ENCODE measurements at places on chromosomes 5 and 9.

GRCh38 chr9:108413809-108414208 is 442.0 kb downstream of the ACTL7B start:
- no peak for DNase-seq

DNA sequence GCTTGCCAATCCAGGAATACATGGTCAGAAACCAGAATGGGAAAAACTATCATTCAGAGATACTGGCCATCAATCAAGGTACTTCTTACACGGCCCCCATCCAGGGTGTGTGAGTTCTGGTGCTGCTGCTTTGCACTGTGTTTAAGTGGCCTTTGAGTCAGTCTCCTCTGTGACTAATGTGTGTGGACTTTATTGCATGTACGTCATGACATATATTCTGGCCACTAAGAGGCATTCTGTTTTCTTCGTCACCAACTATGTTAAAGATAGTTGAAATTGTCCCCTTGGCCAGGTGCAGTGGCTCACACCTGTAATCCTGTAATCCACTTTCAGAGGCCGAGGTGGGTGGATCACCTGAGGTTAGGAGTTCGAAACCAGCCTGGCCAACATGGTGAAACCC is 8.5 kb downstream of the EXOSC3 start:
- no peak for DNase-seq

DNA sequence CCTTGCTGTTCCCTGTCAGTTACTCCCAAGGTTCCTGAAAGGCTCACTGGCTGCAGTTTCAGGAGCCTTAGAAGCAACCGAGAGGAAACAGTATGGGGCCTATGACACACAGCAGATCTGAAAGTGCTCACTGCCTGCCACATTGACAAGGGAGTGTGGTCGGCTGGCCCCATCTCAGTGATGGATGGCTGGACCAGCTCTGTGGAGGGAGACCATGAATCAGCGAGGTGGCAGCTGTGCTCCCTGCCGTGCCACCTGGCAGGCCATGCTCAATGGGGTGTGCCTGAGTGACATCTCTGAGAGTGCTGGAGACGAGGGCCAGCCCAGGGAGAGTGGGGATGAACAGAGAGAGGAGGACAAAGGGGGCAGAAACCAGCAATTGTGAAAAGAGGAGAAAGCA is 49.1 kb downstream of the DOCK2 start:
- DNase-seq: no peak

- DNase-seq: no peak
These were observed 55.9 kb upstream of the IL12B start for GRCh38 chr5:159386028-159386711.

DNA sequence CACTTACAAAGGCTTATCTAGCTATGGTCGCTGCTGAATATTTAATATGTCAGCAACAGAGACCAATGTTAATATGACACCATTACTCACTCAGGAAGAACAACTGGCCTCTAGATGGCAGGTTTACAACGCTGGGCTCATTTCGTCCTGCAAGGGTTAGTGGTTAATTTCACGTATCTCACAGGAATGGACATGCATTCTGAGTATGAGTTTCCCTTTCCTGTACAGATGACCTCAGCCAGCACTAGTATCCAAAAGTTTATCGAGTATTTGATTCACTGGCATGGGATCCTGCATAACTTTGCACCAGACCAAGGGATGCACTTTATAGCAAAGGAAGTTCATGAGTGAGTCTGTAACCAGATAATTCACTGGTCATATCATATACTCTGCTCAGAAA is 8.7 kb upstream of the TRPC7 start:
- DNase-seq: no peak

DNA sequence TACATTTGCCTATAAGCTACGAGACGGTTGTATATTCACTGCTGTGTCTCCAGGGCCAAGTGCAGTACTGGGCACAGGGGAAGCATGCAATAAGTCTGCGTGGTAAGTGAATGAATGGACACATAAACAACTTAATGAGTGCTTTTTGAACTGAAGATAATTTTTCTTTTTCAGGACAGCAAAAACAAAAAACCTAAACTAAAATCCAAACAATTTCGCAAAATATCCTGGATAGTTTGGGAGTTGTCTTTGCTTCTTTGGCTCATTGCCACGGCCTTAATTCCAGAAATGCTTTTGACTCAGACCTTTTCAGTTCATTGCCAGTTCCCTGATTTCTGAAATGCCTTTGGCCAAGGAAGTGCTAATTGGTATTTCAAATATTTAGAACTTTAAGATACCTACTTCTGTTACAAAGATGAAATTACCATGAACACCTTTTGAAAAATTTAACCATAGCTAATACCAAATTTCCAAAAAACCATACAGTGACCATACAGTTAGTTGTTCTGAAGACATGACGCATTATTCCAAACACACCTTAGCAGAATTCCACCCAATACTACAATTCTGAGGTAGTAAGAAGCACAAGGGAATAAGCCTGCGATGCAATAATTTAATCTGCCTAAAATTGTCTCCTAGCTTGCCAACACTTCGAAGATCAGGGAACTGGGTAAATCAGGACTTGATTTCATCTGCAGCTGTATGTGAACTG is 42.8 kb downstream of the TEK start:
- no peak for DNase-seq

DNA sequence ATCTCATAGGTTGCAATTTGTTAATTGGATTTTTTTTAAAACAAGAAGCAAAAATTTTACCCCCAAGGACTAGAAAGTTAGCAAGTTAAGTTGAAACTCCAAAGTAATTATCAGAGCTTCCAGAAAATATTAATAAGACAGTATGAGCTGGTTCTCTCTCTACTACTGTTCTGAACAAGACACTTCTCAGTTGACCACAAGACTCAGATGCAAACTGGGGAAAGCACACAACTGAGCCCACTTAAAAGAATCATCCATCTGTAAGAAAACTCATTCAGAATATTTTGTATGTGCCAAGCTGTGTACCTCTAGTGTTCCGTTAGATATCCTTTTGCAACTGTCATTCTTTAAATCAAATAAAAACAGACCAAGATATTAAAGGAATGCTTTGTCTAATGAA is 60.0 kb downstream of the MAP1B start:
- no peak for DNase-seq

GRCh38 chr5:25488119-25488518 is 843.3 kb upstream of the CDH10 start:
- DNase-seq: no peak

GRCh38 chr5:160427607-160428006 is 6.0 kb downstream of the PTTG1 start:
- no peak for DNase-seq

DNA sequence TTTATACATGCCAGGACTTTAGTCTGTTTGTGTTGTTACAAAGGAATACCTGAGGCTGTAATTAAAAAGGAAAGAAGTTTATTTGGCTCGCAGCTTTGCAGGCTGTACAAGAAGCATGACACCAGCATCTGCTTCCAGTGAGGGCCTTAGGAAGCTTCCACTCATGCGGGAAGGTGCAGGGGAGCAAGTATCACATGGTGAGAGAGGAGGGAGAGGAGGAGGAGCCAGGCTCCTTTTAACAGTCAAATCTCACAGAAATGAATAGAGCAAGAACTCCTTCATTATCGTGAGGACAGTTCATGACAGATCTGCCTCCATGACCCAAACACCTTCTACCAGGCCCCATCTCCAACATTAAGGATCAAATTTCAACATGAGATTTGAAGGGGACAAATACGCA is 18.7 kb upstream of the C5orf46 start:
- no peak for DNase-seq

- DNase-seq: no peak
These were observed 38.5 kb downstream of the ICE1 start for GRCh38 chr5:5461012-5461411.

DNA sequence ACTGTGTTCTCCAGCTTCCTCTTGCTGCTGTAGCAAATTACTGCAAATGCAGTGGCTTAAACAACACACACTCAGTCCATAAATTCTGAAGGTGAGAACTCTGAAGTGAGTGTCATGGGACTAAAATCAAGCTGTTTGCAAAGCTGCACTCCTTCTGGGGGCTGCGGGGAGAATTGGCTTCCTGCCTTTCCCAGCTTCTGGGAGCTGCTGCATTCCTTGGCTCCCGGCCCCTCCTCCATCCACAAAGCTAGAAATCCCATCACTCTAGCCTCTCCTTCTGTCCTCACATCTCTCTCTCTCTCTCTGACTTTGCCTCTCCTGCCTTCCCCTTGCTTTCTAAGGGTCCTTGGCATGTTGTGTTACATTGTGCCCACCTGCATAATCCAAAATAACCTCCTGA is 14.2 kb upstream of the MED10 start:
- DNase-seq: no peak

- DNase-seq: no peak
These were observed 12.7 kb downstream of the DUSP1 start for GRCh38 chr5:172758077-172758833.

DNA sequence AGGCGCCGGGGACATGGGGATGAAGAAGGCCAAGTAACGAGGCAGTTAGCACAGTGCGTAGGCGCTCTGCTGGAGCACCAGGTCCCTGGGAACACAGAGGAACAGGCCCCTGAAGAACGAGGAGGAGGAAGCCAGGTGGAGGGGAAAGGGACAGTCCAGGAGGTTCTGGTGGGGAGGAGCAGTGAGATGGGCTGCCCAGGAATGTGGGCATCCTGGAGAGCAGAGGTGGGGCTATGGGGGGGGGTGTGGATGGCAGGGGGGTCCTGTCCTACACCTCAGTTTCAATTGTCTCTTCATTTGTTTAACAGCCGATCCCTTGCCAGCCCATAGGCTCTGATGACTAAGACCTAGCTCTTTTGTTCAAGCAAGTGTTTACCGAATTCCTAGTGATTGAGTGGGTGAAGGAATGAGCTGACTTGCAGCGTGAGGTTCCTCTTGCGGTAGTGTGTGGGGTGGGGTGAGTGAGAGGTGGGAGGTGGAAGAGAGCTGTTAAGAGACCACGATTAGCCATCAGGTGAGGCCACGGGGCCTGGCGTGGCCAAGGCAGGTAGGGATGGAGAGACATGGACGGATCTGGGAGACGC is 8.4 kb upstream of the PHYHD1 start:
- DNase-seq: no peak

GRCh38 chr9:99822109-99822805 is 572 bp downstream of the NR4A3 start:
- no peak for DNase-seq

DNA sequence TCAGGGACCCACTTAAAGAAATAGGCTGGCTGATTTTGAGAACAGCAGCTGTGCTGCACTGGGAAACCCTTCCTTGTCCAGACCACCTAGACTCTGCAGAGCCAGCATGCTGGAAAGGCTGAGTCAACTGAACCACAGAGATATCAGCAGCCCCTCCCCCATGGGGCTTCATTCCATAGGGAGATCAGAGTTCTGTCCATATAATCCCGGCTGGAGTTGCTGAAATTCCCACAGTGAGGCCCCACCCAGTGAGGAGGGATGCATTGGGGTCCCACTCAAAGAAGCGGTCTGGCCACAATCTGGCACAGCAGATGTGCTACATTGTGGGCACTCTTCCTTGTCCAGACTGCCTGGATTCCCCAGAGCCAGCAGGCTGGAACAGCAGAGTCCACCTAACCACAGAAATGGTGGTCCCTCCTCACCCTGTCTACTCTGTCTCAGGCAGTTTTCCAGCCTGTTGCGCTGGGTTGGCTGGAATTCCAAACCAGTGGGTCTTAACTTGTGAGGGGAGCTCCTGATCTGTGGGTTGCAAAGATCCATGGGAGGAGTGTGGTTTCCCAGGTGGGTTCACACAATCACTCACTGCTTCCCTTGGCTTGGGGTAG is 127.1 kb downstream of the RNF180 start:
- no peak for DNase-seq

- no peak for DNase-seq
These were observed 195.7 kb downstream of the AOPEP start for GRCh38 chr9:94922098-94922607.

DNA sequence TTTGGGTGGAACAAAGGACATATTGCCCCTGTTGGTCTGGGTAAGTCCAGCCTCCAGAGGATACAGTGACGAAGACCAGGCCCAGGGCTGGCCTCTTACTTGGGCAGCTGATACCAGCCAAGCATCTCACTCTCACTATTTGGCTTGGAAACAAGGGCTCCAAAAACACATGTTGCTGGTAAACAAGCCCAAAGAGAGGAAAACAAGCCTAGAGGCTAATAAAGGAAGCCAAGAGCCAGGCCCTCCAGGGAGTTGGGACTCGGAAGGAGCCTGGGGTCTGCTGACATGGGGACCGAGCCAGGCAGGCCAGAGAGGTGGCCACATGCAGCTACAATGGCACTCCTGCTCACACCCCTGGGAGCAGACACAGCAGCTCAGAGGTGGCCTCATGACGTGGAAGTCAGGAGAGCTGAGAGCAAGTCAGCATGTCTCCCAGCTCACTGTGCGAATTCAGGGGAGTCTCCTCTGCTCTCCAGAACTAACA is 5.7 kb downstream of the SPARC start:
- no peak for DNase-seq

GRCh38 chr5:174338185-174339010 is 292.9 kb downstream of the NSG2 start:
- DNase-seq: no peak

DNA sequence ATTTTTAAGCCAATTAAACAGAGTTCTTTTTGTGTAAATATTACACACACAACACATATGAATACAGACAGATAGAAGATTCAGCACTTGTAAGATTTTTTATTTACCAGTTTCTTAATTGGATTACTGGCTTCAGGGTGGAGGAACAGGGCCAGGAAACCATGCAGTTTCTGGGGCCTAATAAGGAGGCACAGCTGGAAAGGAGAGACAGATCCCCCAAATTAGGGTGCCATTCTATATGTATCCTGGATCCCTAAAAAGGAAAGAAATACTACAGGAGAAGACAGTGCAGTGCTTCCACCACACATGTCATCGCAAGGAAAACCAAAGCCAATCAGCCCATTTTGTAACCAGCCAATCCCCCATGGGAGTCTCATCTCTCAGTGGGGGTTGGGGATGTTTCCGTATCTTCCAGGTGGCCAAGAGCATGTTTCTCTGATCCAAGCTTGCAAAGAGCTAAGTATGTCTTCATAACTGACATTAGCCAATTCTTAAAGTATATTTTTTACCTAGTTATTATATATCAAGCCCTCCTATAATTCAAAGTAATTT is 15.8 kb upstream of the ABO start:
- no peak for DNase-seq

Measured in stimulated activated CD8-positive, alpha-beta memory T cell treated with anti-CD3 and anti-CD28 coated beads, Interleukin-4, amount 100 ng/mL, for 1 hour (primary cell).